ENCODE measurements at places on chromosomes 6 and 20. TPM values are rescaled to one million over a fixed set of nuclear protein-coding genes. Genes with fewer than 3 reads are reported as not detected.

Gene RRAGD
- 31.5 TPM for total RNA-seq

GRCh38 chr20:32737371-32738223, 5.7 kb downstream of the COMMD7 start:
- DNase-seq = no peak

DNA sequence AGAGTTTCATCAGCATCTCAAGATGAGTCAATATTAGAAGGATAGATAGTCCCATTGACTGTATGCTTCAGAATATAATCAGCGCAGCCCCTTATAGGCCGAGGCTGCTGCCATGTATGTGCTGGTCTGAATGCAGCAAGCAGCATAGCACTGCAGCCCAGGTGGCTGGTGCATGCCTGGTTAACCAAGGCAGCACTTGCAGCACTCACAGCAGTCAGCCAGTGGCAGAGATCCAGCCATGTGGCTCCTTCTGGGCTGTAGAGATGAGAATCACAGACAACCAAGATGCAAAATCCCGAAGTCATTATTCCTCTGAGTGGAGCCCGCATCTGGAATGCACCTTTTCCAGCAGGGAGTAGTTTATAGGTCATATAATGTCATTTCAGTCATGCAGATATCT, 251.9 kb downstream of the UST start:
- no peak for DNase-seq

GRCh38 chr6:38806833-38807232, 91.7 kb downstream of the DNAH8 start:
- no peak for DNase-seq

GRCh38 chr6:91476000-91476399, 889.1 kb upstream of the MAP3K7 start:
- peak; percentile 18 for DNase-seq

DNA sequence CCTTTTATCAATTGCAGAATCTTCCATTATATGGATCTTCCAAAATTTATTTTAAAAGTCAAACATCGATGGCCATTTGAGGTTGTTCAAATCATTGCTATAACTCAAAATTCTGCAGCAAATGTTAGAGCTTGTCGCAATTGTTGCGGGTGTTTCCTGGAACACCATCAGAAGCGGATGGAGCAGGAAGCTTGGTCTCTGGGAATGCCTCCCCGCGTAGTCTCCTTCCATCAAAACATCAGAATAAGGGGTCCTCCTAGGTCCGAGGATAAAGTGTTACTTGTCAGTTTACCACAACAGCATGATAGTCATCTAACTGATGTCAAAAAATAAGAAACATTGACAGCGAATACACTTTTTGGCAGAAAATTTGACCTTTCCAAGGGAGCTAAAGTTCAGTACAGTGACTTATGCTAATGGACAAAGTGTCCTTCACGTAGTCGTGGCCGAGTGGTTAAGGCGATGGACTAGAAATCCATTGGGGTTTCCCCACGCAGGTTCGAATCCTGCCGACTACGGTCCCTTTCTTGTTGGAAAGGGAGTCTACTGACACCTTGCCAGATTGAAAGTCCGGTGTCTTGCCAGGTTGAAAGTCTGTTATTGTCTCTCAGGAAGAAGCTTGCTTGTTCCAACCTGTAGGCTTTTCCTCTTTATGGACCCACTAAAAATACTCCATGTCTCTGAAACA, 59.0 kb upstream of the ZNF184 start:
- DNase-seq = no peak

GRCh38 chr20:59443550-59443949, 143.1 kb downstream of the EDN3 start:
- DNase-seq = no peak

Gene PI16
- total RNA-seq = 1.7 TPM

GRCh38 chr6:146857980-146858347, 259.2 kb downstream of the ADGB start:
- DNase-seq = no peak

Gene GRM1
- 0.19 TPM for total RNA-seq

GRCh38 chr6:16803294-16804200, 42.3 kb upstream of the ATXN1 start:
- peak; percentile 95 for DNase-seq

GRCh38 chr6:41039060-41039998, at the start of gene UNC5CL:
Gene UNC5CL (minus strand): TSS chr6:41039221. CDS start chr6:41035074, 4,147 bp downstream.
- no peak for DNase-seq

DNA sequence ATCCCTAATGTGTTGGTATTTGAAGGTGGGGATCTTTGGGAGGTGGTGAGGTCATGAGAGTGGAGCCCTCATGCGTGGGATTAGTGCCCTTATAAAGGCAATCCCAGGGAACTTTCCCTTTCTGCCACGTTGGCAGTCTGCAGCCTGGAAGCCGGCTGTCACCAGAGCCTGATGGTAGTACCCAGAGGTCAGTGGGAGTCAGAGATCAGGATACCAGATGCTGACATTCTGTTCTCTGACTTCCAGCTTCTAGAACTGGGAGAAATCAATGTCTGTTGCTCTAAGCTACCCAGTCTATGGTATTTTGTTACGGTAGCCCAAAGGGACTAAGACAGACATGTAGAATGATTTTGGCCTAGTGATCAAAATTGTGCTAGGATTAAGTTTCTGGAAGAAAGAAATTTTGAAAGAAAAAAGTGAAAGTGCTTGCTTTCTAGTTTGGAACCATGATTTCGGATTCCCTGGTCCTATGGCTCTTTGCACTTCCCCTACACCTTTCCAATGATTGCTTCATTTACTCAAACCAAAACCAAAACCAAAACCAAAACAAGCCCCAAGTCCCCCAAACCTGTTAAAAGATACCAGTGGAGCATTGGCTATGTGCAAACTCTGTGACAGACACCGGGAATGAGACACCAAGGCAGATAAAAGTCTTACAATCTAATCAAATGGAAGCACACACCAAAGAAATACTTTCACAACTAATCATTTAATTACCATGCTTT, 173.7 kb upstream of the ZNF217 start:
- DNase-seq = no peak

DNA sequence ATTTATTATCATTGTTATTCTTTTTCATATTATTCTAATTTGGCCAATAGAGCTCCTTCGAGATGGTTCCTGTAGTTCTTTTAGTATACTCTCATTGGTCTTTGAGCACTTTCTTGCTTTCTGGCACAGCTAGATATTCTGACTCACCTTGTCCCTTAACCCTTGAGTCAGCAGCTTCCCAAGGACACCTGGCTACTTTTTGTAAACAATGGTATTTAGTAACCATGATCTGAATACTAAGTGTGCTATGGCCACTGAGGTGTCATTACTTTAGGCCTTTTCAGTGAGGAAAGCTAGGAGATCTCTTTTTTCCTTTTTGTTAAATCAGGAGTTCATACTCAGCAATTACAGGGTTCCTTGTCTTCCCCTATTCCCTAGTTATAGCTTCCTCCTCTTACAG, 126.5 kb upstream of the CITED2 start:
- no peak for DNase-seq

GRCh38 chr6:150008588-150008987, 16.7 kb downstream of the RAET1L start:
- no peak for DNase-seq

Gene SLC25A27
- 22.6 TPM for total RNA-seq

Gene DEFB124
- total RNA-seq = 2.5 TPM
